Vagina (tissue), 2 donors: ENCODE measurements at places on chromosomes 3 and 15. TPM values are rescaled to one million over a fixed set of nuclear protein-coding genes. Genes with fewer than 3 reads are reported as not detected.

- peaks cover 10% of the 10 kb centered on the region for H3K4me1 ChIP-seq
- H3K27me3 ChIP-seq: no peaks in the 10 kb centered on the region
- no peak overlapping the region for H3K27ac ChIP-seq
Observed at GRCh38 chr3:46312991-46313390, 40.9 kb upstream of the CCR2 start.

The ROPN1 gene
- total RNA-seq: not detected

DNA sequence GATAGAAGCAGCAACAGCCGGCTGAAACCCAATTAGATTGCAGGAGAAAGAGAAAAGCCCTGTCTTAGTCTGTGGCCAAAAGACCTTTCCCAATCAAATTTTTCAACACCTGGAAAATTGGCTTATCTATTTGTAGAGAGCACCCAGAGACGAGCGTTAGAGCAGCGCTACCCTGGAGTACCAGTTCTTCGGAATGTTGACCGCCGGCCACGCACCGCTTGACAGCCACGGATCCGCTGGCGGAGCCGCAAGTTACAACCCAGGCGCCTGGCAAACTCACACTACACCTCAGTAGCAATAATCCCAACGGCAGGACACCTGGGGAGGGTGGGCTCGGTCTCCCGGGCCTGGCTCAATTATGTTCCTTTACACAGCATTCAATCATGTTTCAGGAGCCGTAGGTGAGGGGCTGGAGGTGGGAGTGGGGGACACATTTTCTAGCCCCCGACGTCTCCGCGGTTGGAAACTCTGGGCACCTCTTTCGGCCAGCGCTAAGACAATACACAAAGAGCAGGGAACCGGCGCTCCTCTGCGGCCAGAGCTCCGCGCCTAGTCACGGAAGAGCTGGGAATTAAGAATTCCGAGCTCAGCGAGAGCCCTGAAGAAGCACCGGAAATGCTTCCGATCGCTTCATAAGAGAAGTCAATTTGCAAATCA is 1.2 kb downstream of the MB21D2 start:
- no peaks in the 10 kb centered on the region for H3K27me3 ChIP-seq
- H3K27ac ChIP-seq: peak overlapping the region; percentile 91
- peaks cover 19% of the 10 kb centered on the region for H3K4me1 ChIP-seq
- no peak for DNase-seq
- H3K4me3 ChIP-seq: peak overlapping the region; percentile 61

DNA sequence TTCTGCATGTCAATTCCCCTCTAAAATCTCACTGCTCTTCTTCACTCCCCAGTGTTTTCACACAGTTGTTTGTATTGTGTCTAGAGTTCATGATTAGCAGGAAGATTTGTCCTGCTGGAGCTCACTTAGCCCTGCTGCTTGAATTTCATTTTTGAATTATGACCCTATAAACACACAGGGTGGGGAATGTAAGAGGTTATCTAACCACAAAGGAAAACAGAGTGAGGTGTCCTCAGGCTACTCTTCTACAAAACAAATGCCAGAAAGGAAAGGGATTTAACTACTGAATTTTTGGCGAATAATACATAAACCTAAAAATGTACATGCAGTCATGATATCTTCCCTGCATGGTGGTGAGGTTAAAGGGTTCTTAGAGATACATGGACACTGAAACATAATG is 215.1 kb upstream of the CNTN4 start:
- DNase-seq: no peak
- no peak overlapping the region for H3K4me3 ChIP-seq
- H3K27ac ChIP-seq: no peak overlapping the region
- H3K4me1 ChIP-seq: no peaks in the 10 kb centered on the region

- H3K27me3 ChIP-seq: no peaks in the 10 kb centered on the region
- H3K4me1 ChIP-seq: peaks cover 21% of the 10 kb centered on the region
- no peaks in the 10 kb centered on the region for H3K36me3 ChIP-seq
- peak; percentile 64 for DNase-seq
- no peak overlapping the region for H3K27ac ChIP-seq
Observed at GRCh38 chr3:126291537-126291936, 65.7 kb downstream of the KLF15 start.

The C3orf62 gene
- total RNA-seq: 17.9 TPM

- H3K4me1 ChIP-seq: no peaks in the 10 kb centered on the region
- H3K27me3 ChIP-seq: no peaks in the 10 kb centered on the region
Observed at GRCh38 chr15:83491486-83491885, 44.3 kb downstream of the SH3GL3 start.

The CAMK2N2 gene
- not detected for total RNA-seq

- peak overlapping the region; percentile 99 for H3K27ac ChIP-seq
- no peaks in the 10 kb centered on the region for H3K27me3 ChIP-seq
- DNase-seq: no peak
- H3K4me1 ChIP-seq: peaks cover 47% of the 10 kb centered on the region
Observed at GRCh38 chr15:96348112-96349027, 17.9 kb downstream of the NR2F2 start.

DNA sequence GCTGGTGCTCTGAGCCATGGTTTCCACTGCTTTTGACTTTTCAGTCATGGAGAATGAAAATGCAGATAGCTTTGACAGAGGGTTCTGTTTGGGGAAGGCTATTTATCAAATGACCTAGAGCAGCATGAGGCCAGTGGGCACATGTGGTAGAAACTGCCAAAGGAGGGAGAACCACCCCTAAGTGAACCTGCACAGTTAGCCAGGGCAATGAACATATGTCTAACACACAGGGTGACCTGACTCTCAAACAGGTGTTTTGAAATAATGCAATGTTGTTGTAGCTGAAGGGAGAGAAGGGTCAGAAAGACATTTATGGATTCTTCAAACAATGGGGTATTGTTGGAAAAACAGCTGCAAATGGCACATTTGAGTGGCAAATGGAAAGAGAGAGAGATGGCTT is 174.4 kb upstream of the FAM3D start:
- no peak for DNase-seq
- no peaks in the 10 kb centered on the region for H3K36me3 ChIP-seq
- no peak overlapping the region for H3K27ac ChIP-seq
- no peaks in the 10 kb centered on the region for H3K27me3 ChIP-seq
- no peak overlapping the region for H3K4me3 ChIP-seq

DNA sequence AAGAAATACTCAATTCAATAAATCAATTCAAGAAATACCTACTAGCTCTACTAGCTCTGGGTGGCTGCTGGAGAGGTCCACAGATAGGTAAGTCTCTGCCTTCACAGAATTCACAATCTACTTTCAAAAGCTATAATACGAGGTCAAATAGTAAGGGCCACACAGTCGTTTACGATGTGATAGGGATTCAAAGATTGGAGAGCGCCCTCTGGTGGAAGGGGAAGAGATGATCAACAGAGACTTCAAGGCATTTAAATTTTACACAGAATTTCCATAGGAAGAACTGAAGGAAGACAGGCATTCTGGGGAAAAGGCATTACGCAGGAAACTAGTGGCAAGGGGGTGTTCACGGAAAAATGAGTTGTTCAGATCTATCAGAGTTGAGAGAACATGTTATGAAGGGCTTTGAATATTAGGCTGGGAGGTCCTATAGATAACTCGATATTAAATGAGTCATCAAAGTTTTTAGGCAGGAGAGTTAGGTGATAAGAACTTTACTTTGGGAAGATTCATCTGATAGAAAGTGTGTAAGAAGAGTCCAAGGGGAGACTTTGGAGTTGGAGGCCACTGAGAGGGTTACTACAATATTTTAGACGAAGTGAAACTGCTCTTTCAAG is 128.8 kb downstream of the FRMD5 start:
- no peak overlapping the region for H3K4me3 ChIP-seq
- H3K27ac ChIP-seq: no peak overlapping the region
- H3K27me3 ChIP-seq: no peaks in the 10 kb centered on the region
- H3K4me1 ChIP-seq: no peaks in the 10 kb centered on the region

DNA sequence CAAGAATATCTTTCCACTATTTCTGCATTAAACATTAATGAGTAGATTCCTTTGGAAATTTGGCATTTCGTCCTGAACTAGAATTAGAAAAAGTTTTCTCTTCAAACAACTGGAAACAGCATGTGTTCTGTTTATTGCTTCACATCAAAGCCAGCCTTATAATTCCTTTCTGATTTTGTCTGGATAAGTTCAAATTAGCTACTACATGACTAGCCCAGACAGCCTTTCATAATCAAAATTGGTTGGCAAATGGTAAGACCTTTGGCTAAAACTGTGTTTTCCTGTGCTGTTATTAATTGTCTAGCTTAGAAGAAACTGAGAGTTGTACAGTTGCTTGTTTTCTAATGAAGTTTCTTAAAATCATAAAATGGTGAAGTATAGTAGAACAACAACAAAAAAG is 52.7 kb upstream of the P3H2 start:
- H3K27me3 ChIP-seq: no peaks in the 10 kb centered on the region
- H3K27ac ChIP-seq: no peak overlapping the region
- no peaks in the 10 kb centered on the region for H3K36me3 ChIP-seq
- no peak overlapping the region for H3K4me3 ChIP-seq
- DNase-seq: no peak

- H3K36me3 ChIP-seq: no peaks in the 10 kb centered on the region
- H3K4me1 ChIP-seq: no peaks in the 10 kb centered on the region
- no peak overlapping the region for H3K4me3 ChIP-seq
- no peaks in the 10 kb centered on the region for H3K27me3 ChIP-seq
Observed at GRCh38 chr15:53110999-53111398, 320.9 kb upstream of the ONECUT1 start.

- peak overlapping the region; percentile 77 for H3K27ac ChIP-seq
- H3K36me3 ChIP-seq: no peaks in the 10 kb centered on the region
- no peak for DNase-seq
- no peaks in the 10 kb centered on the region for H3K27me3 ChIP-seq
- H3K4me1 ChIP-seq: peaks cover 27% of the 10 kb centered on the region
- H3K4me3 ChIP-seq: peak overlapping the region; percentile 19
Observed at GRCh38 chr15:62625429-62626033, 417.0 kb upstream of the TPM1 start.

DNA sequence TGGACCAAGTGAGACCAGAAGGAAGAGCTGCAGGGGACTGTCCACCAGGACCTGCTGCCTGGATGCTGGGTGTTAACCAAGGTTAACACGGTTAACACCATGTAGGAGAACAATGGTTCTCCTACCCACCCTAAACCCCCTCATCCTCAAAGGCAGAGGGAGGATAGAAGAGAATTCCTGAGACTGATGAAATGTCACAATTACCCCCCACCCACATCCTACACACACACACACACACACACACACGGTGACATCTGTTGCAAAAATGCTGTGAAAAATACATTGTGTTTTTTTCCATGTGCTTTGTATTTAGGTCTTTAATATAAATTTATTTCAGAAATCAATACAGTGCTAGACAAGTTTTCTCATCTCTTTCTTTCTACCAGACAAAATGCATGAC is 113.9 kb upstream of the HES1 start:
- no peaks in the 10 kb centered on the region for H3K36me3 ChIP-seq
- DNase-seq: no peak
- H3K4me3 ChIP-seq: no peak overlapping the region
- H3K27ac ChIP-seq: no peak overlapping the region

- no peak overlapping the region for H3K4me3 ChIP-seq
- no peak overlapping the region for H3K27ac ChIP-seq
- no peaks in the 10 kb centered on the region for H3K27me3 ChIP-seq
- no peaks in the 10 kb centered on the region for H3K4me1 ChIP-seq
- no peak for DNase-seq
- H3K36me3 ChIP-seq: no peaks in the 10 kb centered on the region
Observed at GRCh38 chr3:186922224-186922623, 8.1 kb upstream of the ST6GAL1 start.

- H3K27ac ChIP-seq: no peak overlapping the region
- H3K4me3 ChIP-seq: no peak overlapping the region
- H3K36me3 ChIP-seq: no peaks in the 10 kb centered on the region
- H3K4me1 ChIP-seq: peaks cover 6% of the 10 kb centered on the region
- H3K27me3 ChIP-seq: no peaks in the 10 kb centered on the region
Observed at GRCh38 chr15:83714939-83715628, 61.2 kb downstream of the ADAMTSL3 start.

GRCh38 chr3:190970560-190970959 is 108.1 kb upstream of the GMNC start:
- H3K4me3 ChIP-seq: no peak overlapping the region
- no peaks in the 10 kb centered on the region for H3K36me3 ChIP-seq
- H3K4me1 ChIP-seq: no peaks in the 10 kb centered on the region
- H3K27ac ChIP-seq: no peak overlapping the region
- no peaks in the 10 kb centered on the region for H3K27me3 ChIP-seq
